Skeletal muscle tissue (tissue), 5 donors: ENCODE measurements at places on chromosomes 11 and 22. TPM values are rescaled to one million over a fixed set of nuclear protein-coding genes. Genes with fewer than 3 reads are reported as not detected.

Gene GTSE1
- total RNA-seq = 3.1 TPM

Gene PKP3
- 1.0 TPM for total RNA-seq

Gene COPB1
- 134 TPM for total RNA-seq

Gene CCDC34
- total RNA-seq = 2.1 TPM

Gene CALCB
- total RNA-seq = not detected

Gene MEI1
- 3.1 TPM for total RNA-seq
